ENCODE measurements at places on chromosomes 13 and 19. TPM values are rescaled to one million over a fixed set of nuclear protein-coding genes. Genes with fewer than 3 reads are reported as not detected.

CYP4F12 gene
- total RNA-seq: 1.8 TPM

HIPK4 gene
- total RNA-seq: 0.19 TPM

- peaks cover 16% of the 10 kb centered on the region for H3K36me3 ChIP-seq
- H3K4me1 ChIP-seq: peaks cover 50% of the 10 kb centered on the region
- H3K27ac ChIP-seq: no peak overlapping the region
- DNase-seq: no peak
- H3K4me3 ChIP-seq: no peak overlapping the region
Measured at GRCh38 chr13:102856557-102856956, 10.7 kb downstream of the ERCC5 start.

PGLYRP1 gene
- not detected for total RNA-seq

DNA sequence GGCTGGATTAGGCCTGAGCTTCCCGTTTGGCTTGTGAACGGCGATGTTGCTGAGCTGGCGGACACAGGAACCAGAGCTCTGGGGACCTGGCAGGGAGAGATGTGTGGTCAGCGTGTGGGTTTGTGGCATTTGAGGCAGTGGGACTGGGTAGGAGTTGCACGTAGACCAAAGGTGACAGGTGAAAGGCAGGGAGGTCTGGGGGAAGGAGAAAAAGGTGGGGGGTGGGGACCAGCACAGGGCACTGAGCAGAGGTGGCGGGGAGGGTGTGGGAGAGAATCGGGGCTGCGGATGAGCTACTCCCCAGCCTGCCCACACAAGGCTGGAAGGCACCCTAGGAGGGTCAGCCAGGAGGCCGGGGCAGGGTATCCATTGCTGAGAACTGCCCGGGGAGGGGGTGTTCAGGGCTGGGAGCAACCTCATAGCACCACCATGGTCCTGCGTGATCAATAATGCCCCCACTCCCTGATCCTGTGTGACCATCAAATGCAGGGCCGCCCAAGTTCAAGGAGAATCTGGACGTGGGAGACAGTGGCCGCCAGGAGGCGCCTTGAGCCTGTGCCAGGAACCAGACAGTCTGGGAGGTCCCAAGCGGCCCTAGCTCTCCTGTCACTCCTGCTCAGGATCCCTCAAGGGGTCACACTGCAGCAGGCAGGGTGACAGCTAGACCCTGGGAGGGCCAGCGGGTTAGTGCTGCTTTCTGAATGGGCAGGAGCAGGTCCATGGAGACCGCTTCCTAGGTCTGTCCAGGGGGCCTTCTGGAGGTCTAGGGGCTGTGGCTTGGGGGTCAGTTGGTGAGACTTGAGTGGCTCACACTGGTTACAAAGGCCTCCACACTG lies 12.8 kb upstream of the SELENOW start:
- H3K36me3 ChIP-seq: no peaks in the 10 kb centered on the region
- peaks cover 6% of the 10 kb centered on the region for H3K4me1 ChIP-seq
- H3K4me3 ChIP-seq: no peak overlapping the region
- DNase-seq: no peak
- H3K27ac ChIP-seq: no peak overlapping the region

GRCh38 chr19:14699641-14700040 lies 9.8 kb downstream of the ZNF333 start:
- no peak overlapping the region for H3K4me3 ChIP-seq
- no peaks in the 10 kb centered on the region for H3K4me1 ChIP-seq
- H3K27me3 ChIP-seq: no peaks in the 10 kb centered on the region
- no peak overlapping the region for H3K27ac ChIP-seq
- peaks cover 13% of the 10 kb centered on the region for H3K36me3 ChIP-seq

- no peaks in the 10 kb centered on the region for H3K27me3 ChIP-seq
- peaks cover 36% of the 10 kb centered on the region for H3K4me1 ChIP-seq
- no peak overlapping the region for H3K4me3 ChIP-seq
Measured at GRCh38 chr19:3672993-3673392, 27.3 kb downstream of the PIP5K1C start.

- no peak overlapping the region for H3K27ac ChIP-seq
- H3K36me3 ChIP-seq: no peaks in the 10 kb centered on the region
- H3K27me3 ChIP-seq: peaks cover 3% of the 10 kb centered on the region
- peaks cover 2% of the 10 kb centered on the region for H3K4me1 ChIP-seq
- H3K4me3 ChIP-seq: peak overlapping the region; percentile 61
Measured at GRCh38 chr13:21059641-21060337, 1.6 kb downstream of the LATS2 start.

ACP7 gene
- total RNA-seq: not detected

EFNB2 gene
- 0.49 TPM for total RNA-seq

- H3K36me3 ChIP-seq: no peaks in the 10 kb centered on the region
- H3K4me3 ChIP-seq: no peak overlapping the region
- H3K4me1 ChIP-seq: no peaks in the 10 kb centered on the region
- no peak for DNase-seq
- no peak overlapping the region for H3K27ac ChIP-seq
Measured at GRCh38 chr13:20491926-20492435, 33.7 kb downstream of the CRYL1 start.
